NT2/D1 (cell line): ENCODE measurements at places on chromosomes 4 and X.

DNA sequence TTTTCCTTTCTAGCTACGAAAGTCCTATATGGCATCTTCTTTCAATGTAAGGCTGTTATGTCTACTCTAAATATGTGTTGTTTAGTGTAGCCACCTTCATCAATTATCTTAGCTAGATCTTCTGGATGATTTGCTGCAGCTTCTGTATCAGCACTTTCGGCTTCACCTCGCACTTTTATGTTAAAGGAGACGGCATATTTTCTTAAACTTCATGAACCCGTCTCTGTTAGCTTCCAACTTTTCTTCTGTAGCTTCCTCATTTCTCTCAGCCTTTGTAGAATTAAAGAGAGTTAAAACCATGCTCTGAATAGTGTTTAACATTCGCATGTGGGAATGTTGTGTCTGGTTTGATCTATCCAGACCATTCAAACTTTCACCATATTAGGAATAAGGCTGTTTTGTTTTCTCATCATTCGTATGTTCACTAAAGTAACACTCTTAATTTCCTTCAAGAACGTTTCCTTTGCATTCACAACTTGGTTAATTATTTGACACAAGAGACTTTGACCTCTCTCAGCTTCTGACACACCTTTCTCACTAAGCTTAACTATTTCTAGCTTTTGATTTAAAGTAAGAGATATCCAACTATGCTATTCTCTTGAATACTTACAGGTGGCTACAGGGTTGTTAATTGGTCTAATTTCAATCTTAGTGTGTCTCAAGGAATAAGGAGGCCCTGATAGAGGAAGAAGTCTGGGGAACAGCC lies 476.8 kb downstream of the GABRG1 start:
- no peak for DNase-seq

DNA sequence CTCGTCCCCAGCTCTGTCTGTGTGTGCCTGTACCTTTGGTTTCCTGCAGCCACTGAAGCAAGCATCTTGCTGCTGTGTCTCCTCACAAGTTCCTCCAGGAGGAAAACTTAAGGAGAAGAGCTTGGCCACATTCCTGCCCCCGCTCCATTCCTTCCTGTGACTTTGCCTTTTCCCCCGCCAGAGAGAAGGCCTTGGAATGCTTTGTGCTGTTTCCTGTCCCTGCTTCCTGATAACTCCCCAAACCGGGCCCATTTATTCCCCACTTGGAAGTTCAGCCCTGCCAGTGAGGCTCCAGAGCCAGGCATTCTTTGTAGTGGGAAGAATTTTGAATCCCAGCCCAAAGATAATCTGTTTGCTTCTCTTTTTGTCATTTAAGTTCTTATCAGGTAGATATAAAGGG lies 33.1 kb downstream of the SMIM10L2A start:
- peak; percentile 2 for DNase-seq

- DNase-seq = no peak
These were observed 159.6 kb downstream of the STIM2 start for GRCh38 chr4:27020203-27020602.

- DNase-seq = no peak
These were observed 47.8 kb upstream of the CLNK start for GRCh38 chr4:10732235-10732913.

DNA sequence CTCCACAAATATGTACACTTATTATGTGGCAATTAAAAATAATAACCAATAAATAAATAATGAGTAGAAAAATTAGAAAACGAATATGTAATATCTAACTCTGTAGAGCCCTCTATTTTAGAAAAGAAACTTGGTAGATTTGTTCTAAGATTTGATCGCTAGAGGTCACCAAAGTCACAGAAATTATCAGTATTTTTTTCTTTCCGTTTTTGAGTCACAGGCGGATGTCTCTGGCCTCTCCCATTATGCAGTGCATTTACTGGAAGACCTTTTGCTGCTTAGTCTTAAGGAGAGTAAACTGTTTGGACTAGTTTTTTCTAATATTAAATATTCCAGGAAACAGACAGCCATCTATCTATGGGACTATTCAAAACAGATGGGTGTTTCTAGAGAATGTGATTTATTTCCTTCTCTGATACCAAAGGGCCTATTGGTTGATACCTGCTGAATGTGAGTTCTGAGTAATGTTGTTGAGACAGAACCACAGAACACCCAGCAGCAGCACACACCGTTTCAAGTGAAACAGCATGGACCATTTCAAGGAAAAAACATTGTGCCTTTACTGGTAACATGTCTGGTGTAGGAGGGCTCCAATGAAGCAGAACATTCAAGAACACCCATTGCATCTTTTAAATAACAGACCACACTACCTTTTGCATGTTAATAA lies 34.0 kb upstream of the GYPA start:
- peak; percentile 33 for DNase-seq

DNA sequence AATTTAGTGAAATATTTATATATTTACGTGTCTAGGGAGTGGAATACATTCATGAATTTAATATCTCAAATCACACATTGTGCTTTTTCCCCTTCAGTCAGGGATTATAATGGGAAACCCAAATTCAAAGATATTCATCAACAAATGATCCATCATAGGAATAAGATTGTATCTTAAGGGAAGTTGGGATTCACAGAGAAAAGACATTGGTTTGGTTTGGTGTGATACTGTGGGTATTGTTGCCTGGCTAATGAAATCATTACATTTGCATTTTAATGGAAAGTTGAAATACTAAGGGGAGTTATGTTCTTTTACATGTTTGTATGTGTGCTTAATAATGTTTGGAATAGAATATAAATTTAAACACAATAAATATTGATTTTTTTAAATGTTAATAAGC lies 1.7 kb downstream of the TET2 start:
- DNase-seq = no peak

DNA sequence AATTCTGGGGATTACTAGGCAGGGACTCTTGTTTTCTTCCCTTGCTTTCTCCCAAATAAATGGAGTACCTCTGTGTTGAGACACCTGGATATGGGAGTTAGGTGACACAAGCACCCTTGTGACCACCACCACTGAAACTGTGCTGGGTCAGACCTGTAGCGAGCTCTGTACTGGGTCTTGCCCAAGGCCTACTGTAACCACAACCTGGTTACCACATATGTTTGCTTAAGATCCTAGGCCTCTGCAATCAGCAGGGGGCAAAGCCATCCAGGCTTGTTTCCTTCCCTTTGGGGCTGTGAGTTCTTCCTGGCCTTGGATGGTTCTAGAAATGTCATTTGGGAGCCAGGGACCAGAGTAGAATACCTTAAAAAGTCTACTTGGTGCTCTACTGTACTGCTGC lies 49.4 kb downstream of the LPAR4 start:
- no peak for DNase-seq

DNA sequence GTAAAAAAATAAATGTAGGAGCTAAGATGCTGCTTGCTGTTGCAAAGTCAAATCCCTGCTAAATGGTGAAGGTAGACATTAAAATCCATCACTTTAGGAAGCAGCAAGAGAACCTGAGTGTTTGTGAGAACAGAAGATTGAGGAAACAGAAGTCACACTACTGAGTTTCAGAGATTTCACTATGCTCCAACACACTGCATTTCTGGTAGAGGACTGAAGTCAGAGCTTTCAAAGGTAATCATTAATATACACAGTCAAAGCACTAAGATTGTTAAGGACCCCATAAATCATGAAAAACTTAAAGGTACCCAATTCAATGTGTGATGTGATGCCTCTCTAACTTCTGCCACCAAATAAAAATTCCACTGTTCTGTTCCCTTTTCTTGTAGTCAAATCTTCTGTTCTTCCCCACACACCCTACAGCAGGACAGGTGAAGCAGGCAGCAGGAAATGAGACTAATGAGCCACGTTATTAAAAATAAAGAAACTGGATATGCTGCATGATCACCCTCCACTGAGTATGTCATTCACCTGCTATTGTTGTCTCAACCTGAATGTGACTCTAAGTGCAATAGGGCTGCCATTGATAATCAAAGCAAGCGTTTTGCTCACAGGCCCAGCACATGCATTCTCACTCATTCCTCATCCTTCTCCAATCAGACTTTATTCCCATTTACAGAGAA lies 28.9 kb upstream of the APELA start:
- no peak for DNase-seq

- no peak for DNase-seq
These were observed 57.4 kb downstream of the ANTXR2 start for GRCh38 chr4:80015407-80016189.

GRCh38 chr4:42871671-42872290 lies 20.7 kb upstream of the GRXCR1 start:
- no peak for DNase-seq

DNA sequence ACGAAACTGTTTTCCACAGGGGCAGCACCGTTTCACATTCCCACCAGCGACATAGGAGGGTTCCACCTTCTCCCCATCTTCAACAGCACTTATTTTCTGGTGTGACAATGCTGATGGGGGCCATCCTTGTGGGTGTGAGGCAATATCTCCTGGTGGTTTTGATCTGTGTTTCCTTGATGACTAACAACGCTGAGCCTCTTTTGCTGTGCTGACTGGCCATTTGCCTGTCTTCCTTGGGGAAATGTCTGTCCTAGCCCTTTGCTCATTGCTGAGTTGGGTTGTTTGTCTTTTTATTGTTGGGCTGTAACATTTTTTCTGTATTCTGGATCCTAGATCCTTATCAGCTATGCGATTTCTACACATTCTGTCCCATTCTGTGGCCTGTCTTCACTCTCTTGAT lies 33.7 kb downstream of the ATP2B3 start:
- DNase-seq = no peak
